ENCODE measurements at places on chromosomes 6 and 20.
A peak's percentile ranks its signal among the peaks of the same experiment; 100 is the strongest.

DNA sequence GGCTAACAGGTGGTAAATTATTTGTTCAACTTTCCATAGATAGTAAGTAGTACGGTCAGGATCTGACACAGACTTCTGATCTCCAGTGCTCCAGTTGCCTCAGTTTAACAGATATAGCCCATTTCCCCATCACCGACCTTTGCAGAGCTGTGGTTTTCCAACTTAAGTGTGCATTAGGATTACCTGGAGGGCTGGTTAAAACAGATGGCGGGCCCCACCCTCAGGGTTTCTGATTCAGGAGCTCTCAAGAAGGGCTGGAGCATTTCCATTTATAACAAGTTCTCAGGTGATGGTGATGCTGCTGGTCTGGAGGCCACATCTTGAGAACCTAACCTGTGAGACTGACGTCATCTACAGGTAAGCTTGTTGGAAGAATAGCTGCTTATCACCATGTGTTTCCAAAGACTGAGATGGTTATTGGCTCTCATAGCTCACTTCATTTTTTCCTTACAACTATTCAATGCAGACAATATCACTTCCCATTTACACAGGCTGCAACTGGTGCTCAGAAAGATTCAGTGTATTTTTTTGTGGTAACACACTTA, 360.1 kb upstream of the CHD6 start:
- no peak for DNase-seq

DNA sequence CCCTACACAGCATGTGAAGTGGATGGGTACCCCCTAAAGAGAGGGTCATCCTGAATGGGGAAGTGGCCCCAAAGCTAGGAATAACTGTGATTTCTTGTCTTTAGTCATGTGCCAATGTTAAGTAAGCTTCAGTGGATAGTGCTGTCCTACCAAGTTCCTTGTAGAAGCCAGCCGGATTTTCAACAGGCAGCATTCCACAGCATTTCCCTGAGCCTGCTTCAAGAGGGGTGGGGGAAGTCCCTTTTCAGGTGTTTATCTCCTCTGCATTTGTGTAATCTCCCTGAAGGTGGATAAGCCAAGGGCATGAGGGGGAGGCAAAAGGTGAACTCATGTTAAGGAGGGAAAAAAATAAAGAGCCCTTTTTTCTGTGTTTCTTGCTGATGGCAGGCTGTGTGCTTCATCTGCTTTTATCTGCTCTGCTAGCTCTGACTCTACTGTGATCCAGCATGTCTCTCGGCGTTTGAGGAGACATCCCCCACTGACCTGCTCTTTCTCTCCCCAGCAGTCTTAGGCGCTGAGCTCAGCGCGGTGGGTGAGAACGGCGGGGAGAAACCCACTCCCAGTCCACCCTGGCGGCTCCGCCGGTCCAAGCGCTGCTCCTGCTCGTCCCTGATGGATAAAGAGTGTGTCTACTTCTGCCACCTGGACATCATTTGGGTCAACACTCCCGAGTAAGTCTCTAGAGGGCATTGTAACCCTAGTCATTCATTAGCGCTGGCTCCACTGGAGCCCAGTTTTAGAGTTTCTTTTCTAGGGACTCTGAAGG, 1.9 kb downstream of the EDN1 start:
- DNase-seq = no peak

- peak; percentile 86 for DNase-seq
These were observed 42.6 kb downstream of the RBM38 start for GRCh38 chr20:57433657-57434389.

GRCh38 chr6:162203287-162203686, 524.3 kb downstream of the PRKN start:
- no peak for DNase-seq

- DNase-seq = no peak
These were observed 122.8 kb upstream of the B3GAT2 start for GRCh38 chr6:71079677-71080076.

- no peak for DNase-seq
These were observed 171.2 kb downstream of the ZDHHC14 start for GRCh38 chr6:157552081-157552747.

GRCh38 chr20:34820805-34821578, 4.5 kb downstream of the NCOA6 start:
- DNase-seq = no peak
